Fibroblast of the conjunctiva (primary cell): ENCODE measurements at places on chromosomes 13 and 19.

GRCh38 chr19:3770136-3770999 is 1.7 kb downstream of the RAX2 start:
- no peak for DNase-seq

DNA sequence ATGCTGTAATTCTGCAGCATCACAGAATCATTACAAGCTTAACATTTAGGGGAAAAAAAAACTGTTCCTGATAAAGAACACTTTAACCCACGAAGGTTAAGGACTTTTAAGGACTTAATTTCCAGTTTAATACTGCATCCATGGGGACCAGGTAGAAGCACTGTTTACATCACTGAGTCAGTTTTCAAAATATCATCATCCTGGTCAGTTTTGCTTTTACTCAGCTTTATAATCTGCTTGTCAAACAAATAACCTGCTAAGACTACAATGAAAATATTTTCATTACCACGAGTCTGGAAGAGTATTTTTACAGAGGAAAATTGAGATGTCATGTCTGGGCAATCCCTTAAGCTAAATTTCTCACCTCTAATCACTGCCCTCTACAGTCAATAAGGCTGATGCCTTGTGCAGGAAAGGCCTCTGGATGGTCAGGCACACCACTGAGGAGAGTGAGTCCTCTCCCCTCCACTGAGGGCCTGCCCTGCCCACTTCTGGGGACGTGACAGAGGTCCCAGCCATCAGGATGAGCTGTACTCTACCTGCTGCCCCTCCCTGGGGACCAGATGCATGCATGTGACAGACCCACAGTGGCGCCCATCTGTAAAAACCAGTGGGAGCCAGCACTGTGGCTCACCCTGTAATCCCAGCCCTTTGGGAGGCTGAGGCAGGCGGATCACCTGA is 31.0 kb downstream of the FOXO1 start:
- DNase-seq, result no peak

- DNase-seq, result no peak
Observed at GRCh38 chr13:27775943-27776342, 16.3 kb upstream of the GSX1 start.

DNA sequence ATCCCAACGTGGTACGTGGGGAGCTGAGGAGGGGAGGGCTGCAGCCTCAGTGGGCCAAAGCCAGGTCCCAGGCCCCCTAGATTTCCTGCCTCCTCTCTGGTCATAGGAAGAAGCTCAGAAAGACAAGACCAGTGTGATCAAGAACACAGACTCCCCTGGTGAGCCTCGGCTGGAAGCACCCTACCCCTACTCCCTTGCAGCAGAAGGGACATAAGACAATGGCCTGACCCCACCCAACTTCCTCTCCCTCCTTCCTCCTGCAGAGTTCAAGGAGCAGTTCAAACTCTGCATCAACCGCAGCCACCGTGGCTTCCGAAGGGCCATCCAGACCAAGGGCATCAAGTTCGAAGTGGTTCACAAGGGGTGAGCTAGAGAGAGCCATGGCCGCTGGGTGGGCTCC is 11.5 kb downstream of the PODNL1 start:
- no peak for DNase-seq

DNA sequence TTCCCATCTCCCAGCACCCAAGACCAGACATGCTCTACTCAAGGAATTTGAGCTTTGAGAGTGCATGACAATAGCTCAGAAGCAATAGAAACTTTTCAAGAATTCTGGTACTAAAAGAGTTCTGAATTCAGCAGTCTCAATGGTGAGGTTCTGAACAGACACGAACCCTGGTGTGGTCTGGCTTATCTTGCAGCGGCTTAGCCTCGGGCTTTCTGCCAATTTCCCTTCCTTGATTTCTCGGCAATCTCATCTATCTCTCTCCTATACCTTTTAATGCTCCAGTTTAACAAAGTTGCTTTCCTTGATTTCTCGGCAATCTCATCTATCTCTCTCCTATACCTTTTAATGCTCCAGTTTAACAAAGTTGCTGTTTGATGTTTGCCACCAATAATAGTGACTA is 174.6 kb downstream of the SPRY2 start:
- no peak for DNase-seq

- peak; percentile 84 for DNase-seq
Observed at GRCh38 chr19:6516018-6516658, 14.0 kb upstream of the TUBB4A start.

- DNase-seq, result peak; percentile 88
Observed at GRCh38 chr13:76425935-76426334, 460.3 kb downstream of the KCTD12 start.

GRCh38 chr19:17553256-17553655 is 2.2 kb upstream of the COLGALT1 start:
- DNase-seq, result peak; percentile 90

- no peak for DNase-seq
Observed at GRCh38 chr19:46766569-46767317, 20.5 kb upstream of the STRN4 start.

DNA sequence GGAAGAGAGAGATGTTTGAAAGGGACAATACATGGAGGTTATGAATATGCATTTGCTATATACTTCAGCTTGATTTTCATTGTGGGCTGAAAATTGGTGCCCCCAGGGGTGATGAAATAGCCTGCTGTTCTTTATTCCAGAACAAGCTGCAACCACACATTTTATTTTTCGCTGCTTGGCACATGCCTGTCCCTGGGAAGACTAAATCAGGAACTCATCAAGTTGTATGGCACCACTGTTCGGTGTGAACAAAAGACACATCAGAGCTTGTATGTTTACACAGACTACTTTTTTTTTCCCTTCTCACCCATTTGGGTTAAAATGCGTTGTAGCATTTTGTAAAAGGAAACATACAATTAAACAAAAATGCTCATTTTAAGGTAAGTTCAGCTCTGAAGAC is 230.7 kb downstream of the NALCN start:
- no peak for DNase-seq

GRCh38 chr19:10981252-10981895 is 20.5 kb downstream of the SMARCA4 start:
- DNase-seq, result no peak

GRCh38 chr19:19345232-19345631 is 24.6 kb downstream of the MAU2 start:
- no peak for DNase-seq

GRCh38 chr19:406135-406781 is 2.7 kb downstream of the C2CD4C start:
- DNase-seq, result no peak

DNA sequence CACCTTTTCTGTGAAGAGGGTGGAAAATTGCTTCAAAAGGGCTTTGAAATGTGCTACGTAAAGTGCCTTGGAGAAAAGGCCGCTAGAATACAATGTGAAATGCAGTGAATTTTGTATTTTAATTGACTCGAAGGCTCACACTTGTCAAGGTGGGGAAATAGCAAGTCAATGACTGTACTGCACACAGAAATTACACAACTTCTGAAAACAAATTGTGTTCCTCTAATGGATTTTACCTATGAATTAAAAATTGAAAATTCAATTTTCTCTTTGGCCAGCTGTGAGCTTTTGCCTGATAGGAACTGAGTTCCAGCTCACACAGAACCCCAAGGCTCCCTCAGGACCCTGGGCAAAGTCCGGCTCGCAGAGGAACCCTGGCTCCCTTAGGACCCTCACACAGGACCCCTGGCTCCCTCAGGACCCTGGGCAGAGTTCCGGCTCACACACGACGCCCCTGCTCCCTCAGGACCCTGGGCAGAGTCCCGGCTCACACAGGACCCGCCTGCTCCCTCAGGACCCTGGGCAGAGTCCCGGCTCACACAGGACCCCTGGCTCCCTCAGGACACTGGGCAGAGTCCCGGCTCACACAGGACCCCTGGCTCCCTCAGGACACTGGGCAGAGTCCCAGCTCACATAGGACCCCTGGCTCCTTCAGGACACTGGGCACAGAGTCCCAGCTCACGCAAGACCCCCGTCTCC is 324.9 kb downstream of the UQCRFS1 start:
- DNase-seq, result no peak

DNA sequence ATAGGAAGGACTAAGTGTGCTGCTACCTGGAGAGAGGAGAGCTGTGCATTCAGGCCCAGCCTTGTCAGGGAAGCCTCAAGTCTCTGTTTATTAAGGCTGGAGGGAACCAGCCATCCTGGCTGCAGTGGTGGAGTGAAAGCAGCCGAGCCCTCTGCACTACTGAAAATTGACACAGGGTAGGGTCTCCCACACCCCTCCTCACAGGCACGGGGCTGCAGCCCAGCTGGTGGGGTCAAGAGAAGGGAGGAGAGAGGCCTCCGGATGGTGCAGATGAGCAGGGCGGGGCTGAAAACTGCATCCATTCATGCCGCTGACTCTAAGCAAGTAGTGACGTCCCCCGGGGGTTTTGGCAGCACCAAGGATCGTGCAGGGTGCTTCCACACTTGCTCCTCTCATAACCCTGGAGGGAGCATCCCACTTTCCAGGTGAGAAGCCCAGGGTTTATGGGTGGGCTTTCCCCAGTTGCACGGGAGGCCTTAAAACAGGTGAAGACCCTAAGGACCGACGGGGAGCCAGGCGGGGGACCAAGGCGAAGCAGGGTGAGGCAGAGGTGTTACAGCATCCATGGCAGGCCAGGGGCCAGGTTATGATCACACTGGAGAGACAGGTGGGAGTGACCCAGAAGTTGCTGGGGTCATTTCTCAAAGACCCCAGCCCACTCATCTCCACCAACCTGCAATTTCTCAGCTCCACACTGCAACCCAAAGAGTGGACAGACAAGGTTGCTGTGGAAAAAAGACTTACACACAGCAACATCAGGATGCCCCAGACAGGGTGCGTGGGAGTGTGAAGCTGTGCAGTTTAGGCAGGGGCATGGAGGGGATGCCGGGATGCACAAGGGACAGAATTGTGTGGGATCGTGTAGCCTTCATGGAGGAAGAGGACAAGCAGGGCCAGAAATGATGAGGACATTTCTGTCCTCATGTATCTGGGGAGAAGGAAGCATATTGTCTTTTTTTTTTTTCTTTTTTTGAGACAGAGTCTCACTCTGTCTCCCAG is 36.8 kb downstream of the VSTM2B start:
- DNase-seq, result no peak

- DNase-seq, result peak; percentile 24
Observed at GRCh38 chr13:65914716-65915115, 1315.4 kb downstream of the PCDH9 start.

GRCh38 chr13:50721672-50721992 is 121.9 kb downstream of the DLEU7 start:
- DNase-seq, result no peak

DNA sequence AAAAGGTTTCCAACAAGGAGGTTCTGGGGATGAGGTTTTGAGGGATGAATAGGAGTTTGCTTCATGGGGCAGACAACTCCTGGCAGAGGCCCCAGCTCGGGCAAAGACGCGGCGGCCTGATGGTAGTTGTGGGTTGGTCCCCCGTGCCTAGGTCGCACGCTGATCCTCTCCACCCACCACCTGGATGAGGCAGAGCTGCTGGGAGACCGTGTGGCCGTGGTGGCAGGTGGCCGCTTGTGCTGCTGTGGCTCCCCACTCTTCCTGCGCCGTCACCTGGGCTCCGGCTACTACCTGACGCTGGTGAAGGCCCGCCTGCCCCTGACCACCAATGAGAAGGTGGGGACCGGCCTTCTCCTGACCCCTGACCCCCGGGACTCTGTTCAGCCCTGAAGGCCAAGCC is 11.9 kb downstream of the ABCA7 start:
- no peak for DNase-seq

DNA sequence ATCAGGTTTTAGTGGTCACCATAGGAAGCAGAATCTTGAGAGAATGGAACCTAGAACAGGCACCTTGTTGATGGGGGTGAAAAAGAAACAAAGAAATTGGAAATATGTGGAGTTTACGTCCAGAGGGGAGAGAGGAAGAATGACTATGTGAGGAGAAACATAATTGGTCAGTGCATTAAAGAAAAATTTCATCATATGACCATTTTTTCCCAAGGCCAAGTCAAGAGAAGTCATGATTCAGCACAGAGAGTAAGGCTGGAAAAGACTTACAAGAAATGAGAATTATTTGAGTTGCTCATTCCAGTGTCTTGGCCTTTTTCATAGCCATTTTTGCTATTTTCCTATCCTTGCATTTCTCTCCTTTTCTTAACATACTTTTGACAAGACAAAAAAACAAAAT is 421.7 kb downstream of the EFNB2 start:
- DNase-seq, result no peak
